Neural crest cell (in vitro differentiated cells): ENCODE measurements at places on chromosomes 6 and 20.

- DNase-seq: no peak
Observed at GRCh38 chr6:10138917-10139316, 276.0 kb downstream of the TFAP2A start.

- no peak for DNase-seq
Observed at GRCh38 chr6:17869753-17870050, 117.7 kb downstream of the KIF13A start.

- no peak for DNase-seq
Observed at GRCh38 chr6:163200289-163200688, 214.2 kb upstream of the QKI start.

GRCh38 chr6:3263096-3263495, 4.3 kb downstream of the PSMG4 start:
- no peak for DNase-seq

GRCh38 chr6:37807656-37808055, 11.9 kb upstream of the ZFAND3 start:
- no peak for DNase-seq

DNA sequence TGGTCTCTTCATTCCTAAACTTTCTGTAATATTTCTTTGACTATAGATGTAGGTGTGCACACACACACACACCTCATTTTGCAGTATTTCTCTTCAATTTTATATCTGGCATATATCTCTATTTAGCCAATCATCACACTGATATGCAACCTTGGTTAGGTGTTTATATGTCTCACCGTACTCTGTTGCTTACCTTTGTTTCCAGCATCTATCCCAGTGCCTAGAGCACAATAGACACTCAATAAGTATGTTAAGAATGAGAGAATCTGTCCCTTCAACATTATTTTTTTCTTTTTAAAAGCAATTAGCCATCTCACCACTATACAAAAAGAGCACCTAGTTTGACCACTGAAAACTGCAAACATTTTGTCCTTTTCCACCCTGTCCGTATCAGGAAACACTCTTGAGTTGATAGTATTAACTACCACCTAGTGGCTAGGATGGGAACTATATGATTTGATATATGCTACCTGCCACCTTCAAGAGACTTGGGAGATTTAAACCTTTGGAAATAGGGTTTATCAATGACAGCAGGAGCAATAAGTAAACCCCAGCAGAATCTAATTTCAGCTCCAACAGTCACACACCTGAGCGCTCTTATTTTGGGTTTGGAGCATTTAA, 48.7 kb upstream of the RSPO3 start:
- no peak for DNase-seq

DNA sequence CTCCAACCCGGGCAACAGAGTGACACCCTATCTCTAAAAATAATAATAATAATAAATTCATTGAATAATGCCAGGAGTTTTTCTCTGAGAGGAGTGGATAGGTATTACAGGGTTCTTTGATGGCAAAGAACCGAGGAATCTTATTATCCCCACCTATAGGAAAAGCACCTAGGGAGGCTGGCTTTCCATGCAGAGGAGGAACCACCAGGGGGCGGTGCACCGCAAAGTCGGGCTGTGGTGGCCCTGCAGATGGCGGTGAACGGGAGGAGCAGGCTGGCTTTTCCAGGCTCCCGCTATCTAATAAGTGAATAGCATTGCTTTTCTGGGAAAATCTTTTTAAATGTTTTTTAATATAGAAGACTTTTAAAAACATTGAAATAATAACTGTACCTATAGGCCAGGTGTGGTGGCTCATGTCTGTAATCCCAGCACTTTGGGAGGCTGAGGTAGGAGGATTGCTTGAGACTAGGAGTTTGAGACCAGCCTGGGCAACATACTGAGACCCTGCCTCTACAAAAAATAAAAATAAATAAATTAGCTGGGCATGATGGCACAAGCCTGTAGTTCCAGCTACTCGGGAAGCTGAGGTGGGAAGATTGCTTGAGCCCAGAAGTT, 864.2 kb downstream of the KIF16B start:
- peak; percentile 67 for DNase-seq

GRCh38 chr6:37236921-37237320, 20.7 kb upstream of the TBC1D22B start:
- no peak for DNase-seq

DNA sequence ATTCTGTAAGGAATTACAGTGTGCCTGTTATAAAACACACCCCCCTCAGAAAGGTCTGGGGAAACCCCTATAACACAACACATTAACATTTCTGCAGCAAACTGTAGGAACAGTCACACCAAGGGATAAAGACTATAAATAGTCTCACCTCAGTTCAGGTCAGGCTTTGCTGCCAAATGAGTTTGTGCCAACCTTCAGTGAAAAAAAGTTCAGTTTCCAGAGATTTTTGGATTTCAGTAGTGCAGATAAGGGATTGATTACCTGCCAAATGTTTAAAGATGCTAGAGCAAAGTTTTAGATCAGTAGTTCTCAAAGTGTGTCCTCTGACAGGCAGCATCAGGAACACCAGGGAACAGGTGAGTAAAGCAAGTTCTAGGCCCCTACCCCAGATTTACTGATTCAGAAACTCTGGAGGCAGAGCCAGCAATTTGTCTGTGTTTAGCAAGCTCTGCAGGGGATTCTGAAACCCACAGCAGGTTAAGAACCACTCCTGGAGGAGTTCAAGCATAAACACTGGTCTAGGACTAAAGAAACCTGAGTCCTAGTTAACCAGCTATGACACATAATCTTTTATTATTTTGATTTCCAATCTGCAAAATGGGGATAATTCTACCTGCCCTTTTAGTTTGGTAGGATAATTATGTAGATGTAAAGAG, 111.0 kb downstream of the RCAN2 start:
- no peak for DNase-seq

GRCh38 chr6:158684311-158684710, 34.5 kb downstream of the SYTL3 start:
- DNase-seq: no peak

- DNase-seq: peak; percentile 26
Observed at GRCh38 chr20:12570371-12570770, 438.4 kb upstream of the SPTLC3 start.
